ENCODE measurements at places on chromosomes 11 and 22. TPM values are rescaled to one million over a fixed set of nuclear protein-coding genes. Genes with fewer than 3 reads are reported as not detected.

Gene CNTN5
- not detected for total RNA-seq

Gene SLC25A18
- total RNA-seq: not detected

Gene PPP6R2
- total RNA-seq: 45.2 TPM

Gene TRIM29
- 0.94 TPM for total RNA-seq

Gene TEX12
- total RNA-seq: 0.16 TPM

Gene CCDC89
- total RNA-seq: 7.1 TPM

Gene TESMIN
- not detected for total RNA-seq

Gene CDC45
- total RNA-seq: 1.1 TPM

Gene CLDN5
- total RNA-seq: 0.43 TPM

Gene SLC22A9
- not detected for total RNA-seq

Gene LARGE1
- 11.2 TPM for total RNA-seq

Gene TMPRSS4
- total RNA-seq: 0.17 TPM

Gene KCNA4
- total RNA-seq: not detected

Gene PKP3
- total RNA-seq: 3.2 TPM

Gene PTDSS2
- total RNA-seq: 34.9 TPM

Measured in bronchial smooth muscle cell (primary cell).